Stimulated activated CD4-positive, alpha-beta T cell treated with anti-CD3 and anti-CD28 coated beads, TNF-alpha, amount 100 ng/mL, for 48 hours (primary cell): ENCODE measurements at places on chromosomes 5 and 9.

DNA sequence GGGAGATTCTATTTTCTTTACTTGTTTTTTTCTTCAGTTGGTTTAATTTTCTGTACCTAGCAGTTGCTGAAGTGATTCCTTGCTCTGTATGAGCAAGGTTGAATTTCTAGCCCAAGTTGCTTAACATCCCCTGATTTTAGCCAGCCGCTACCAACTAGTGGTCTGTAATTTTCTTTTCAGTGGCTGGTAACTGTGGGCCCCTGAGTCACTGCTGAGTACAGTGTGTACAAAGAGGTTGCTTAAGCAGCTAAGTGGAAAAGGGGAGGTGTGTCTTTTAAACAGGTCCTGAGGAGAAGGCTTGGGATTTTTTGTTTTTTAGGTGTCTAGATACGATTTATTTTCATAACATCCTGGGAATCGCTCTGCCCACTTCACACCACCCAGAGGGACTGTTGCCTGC lies 254.7 kb downstream of the NR3C1 start:
- DNase-seq, result no peak

DNA sequence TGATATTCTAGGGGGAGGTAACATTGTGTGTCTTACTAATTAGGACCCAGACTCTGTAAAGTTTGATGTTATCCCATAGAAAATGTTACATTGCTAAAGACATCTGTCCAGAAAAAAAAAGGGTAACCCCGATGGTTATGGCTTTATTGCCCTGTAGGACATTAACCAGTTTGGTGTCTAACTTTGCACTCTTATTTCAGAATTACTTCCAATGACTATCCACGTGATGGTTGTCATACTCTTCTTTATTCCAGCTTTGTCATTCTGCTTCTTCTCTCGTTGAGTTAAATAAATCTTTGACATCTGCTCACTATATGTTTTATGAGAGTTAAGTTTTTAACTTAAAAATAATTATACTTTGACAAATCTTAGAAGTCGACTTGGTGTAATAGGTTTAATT lies 180.4 kb upstream of the ANKRD55 start:
- no peak for DNase-seq

- DNase-seq, result no peak
Observed at GRCh38 chr9:129646252-129646651, 4.3 kb upstream of the ASB6 start.

- no peak for DNase-seq
Observed at GRCh38 chr5:115147052-115147451, 22.7 kb downstream of the TRIM36 start.

DNA sequence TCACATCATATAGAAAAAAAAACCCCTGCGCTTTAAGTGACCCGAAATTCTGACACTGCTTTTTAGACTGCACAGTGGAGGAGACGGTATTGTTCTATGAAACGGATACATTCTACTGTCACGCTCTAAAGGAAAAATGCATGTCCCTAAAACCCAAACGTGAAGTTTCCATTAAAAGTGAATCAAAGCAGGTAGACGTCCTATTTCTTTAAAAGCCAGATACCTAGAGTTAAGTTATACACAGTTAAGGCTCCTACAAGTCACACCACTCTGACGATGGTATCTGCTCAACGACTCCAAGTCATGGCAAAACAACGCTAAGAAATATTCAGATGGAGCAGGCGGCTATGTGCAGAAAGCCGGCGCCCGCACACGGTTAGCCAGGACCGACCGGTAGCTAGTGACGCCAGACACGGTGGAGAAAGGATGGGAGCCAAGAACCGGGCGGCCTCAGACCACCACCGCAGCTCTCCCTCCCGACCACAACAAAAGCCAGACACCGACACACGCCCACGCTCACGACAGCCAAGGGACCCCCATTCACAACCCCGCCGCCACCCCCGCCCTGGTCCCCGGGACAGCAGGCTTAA lies 734 bp downstream of the SKP1 start:
- DNase-seq, result no peak

- DNase-seq, result no peak
Observed at GRCh38 chr5:78907255-78907891, 77.7 kb downstream of the ARSB start.

DNA sequence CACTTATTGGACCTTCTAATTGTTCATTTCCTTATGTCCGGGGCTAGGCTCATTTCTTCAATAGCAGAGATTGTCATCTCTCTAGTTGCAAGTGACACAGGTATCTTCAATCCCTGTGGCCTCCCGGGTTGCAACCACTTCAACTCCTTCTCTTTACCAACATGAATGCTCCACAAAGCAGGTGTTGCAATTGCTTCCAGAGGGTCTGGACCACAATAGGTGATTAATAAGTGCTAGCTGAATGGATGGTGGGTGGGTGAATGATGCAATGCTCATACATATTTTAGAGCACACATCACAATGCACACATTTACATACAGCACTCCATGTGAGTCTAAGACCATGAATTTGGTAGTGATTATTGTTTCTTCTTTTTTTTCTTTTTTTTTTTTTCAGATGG lies 2.6 kb downstream of the CEMIP2 start:
- no peak for DNase-seq

GRCh38 chr9:8156346-8156745 lies 356.8 kb upstream of the DMAC1 start:
- DNase-seq, result no peak

- no peak for DNase-seq
Observed at GRCh38 chr5:114477816-114478334, 116.0 kb downstream of the KCNN2 start.

DNA sequence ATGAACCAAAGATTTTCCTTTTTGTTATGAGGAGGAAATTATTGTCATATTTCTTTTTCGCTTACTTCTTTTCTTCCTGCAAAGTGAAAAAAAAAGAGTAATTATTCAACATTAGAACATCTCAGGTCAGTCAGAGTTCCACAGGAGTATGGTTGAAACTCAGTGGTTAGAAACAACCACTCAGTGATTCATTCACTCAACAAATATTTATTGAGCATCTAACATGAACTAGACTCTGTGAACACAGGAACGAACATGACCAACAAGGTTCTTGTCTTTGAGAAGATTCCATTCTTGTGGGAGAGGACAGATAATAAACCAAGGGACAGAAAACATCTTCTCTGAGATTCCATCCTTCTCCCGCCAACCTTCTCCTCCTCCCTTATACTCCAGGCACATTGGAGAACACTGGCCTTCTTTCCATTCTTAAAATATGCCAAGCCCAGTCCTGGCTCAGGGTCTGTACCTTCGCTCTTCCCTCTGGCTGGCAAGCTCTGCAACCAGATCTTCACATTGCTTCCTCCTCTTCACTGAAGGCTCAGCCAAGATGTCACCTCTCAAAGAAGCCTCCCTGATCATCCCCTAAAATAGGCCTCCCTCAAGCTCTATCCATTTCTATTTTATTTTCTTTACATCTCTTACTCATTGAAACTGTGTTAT lies 6.8 kb upstream of the GRAMD2B start:
- no peak for DNase-seq

- DNase-seq, result no peak
Observed at GRCh38 chr5:41843456-41844370, 26.5 kb downstream of the OXCT1 start.

- DNase-seq, result no peak
Observed at GRCh38 chr9:19901586-19901985, 112.7 kb upstream of the SLC24A2 start.

DNA sequence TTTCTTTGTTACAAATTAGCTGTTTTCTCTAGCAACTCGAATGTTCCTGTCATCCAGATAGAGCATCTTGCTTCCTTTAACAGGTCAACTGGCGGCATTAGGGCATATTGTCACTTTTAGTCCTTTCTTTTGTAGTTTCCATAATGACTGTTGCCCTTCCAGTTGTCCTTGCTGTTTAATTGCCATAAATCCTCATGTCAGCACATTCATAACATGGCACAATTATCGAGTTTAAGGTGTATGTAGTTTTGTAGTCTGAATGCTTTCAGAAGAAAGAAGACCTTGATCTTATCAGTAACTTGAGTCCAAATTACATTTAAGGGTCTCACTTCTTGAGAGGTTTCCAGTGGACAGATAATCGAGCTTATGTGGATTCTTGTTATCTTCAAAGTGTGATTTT lies 161.7 kb upstream of the CDH12 start:
- DNase-seq, result no peak

DNA sequence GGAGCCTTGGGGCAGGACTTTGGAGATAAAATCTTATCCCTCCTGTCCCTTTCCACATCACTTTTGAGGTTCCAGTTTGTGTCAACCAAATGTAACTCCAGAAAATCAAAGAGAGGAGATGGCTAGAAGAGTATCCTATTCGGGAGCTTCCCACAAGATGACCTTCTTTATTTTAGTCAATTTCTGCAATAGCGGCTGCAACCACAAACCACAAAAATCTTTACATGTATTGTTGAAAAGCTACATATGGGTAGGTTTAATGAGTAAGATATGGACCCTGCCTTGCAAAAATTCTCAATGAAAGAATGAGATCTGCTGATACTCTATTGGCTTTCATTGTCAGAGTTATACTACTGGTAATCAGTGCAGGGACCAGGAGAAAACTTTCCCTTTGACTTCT lies 92.2 kb upstream of the MAMDC2 start:
- DNase-seq, result no peak

DNA sequence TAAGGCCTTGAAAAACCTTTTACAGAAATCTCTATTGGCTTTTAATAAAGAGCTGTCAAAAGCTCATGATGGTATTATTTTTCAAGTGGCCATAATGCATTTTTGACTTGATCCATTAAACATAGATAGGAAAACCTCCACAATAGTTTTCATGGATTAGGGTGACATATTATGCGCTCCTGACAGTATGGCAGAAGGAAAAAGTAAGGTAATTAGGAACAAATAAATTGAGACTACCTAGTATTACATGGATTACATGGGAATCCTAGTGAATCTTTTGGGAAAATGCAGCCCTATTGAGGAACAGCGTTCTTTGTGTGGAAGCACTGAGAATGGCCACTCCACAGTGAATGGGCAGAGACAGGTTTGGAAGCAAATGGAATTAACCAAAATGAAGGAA lies 171.2 kb downstream of the TRPM3 start:
- no peak for DNase-seq

DNA sequence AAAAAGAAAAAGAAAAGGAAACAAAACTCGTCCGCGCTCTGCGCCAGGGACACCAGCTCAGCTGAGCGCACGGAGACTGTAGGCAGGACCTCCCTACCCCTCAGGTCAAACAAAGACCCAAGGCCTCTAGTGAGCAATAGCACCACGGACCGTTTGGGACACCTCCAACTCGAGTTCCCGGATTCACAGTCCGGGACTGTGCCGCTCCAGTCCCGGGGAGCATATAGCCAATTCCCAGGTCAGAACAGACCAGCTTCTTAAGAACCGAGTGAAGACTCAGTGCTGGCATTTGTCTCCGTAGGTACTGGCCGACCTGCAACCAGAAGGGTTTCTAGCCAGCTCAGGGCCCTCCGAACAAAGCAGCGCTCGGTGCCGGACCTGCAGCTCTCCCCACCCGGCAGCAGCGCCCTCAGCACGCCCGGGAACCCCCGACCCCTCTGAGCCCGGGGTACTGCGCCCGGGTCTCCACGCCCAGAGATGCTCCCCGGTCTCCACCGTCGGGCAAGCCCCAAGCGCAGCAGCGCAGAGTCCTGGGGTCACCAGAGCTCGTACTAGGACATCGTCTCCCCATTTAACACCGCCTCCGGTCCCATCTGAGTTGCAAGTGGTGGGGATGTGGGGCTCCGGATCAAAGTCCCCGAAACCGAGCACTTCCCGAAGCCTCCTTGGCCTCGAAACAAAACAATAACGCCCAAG lies 591 bp downstream of the ABCA1 start:
- no peak for DNase-seq

- DNase-seq, result no peak
Observed at GRCh38 chr5:123217173-123217572, 128.1 kb downstream of the PRDM6 start.

- no peak for DNase-seq
Observed at GRCh38 chr5:36423578-36424307, 122.0 kb upstream of the RANBP3L start.

DNA sequence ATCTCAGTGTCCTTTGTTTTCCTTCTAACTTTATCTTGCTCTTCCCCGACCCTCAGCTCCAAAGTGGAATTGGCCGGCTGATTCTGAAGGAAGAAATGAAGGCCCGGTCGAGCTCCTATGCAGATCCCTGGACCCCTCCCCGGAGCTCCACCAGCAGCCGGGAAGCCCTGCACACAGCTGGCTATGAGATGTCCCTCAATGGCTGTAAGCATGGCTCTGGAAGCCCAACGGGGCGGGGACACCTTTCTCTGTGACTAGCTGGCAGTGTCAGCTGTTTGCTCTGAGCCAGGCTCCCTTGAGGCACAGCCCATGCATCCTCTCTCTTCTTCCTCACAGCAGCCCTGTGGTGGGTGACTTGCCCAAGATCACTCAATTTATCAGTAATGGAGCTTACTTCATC lies 23.9 kb upstream of the AFAP1L1 start:
- no peak for DNase-seq
